ENCODE measurements at places on chromosomes 4 and X. TPM values are rescaled to one million over a fixed set of nuclear protein-coding genes. Genes with fewer than 3 reads are reported as not detected.

SATL1 gene
- total RNA-seq, result not detected

RGN gene
- not detected for total RNA-seq

PAGE2B gene
- not detected for total RNA-seq

STATH gene
- total RNA-seq, result not detected

IL15 gene
- total RNA-seq, result 1.3 TPM

USP17L26 gene
- not detected for total RNA-seq

PDGFRA gene
- total RNA-seq, result 0.07 TPM

FUNDC1 gene
- total RNA-seq, result 10.5 TPM

SAGE1 gene
- not detected for total RNA-seq

MAMLD1 gene
- 5.3 TPM for total RNA-seq

MTHFD2L gene
- total RNA-seq, result 7.4 TPM

MAGEE1 gene
- 4.2 TPM for total RNA-seq

TRIML2 gene
- not detected for total RNA-seq

CLGN gene
- 0.07 TPM for total RNA-seq

All from activated naive CD4-positive, alpha-beta T cell treated with anti-CD3 and anti-CD28 coated beads, Interleukin-2, amount 10 ng/mL, durations not matched to agents 5 hours and 36 hours (primary cell).